ENCODE measurements at places on chromosomes 16 and 17.

DNA sequence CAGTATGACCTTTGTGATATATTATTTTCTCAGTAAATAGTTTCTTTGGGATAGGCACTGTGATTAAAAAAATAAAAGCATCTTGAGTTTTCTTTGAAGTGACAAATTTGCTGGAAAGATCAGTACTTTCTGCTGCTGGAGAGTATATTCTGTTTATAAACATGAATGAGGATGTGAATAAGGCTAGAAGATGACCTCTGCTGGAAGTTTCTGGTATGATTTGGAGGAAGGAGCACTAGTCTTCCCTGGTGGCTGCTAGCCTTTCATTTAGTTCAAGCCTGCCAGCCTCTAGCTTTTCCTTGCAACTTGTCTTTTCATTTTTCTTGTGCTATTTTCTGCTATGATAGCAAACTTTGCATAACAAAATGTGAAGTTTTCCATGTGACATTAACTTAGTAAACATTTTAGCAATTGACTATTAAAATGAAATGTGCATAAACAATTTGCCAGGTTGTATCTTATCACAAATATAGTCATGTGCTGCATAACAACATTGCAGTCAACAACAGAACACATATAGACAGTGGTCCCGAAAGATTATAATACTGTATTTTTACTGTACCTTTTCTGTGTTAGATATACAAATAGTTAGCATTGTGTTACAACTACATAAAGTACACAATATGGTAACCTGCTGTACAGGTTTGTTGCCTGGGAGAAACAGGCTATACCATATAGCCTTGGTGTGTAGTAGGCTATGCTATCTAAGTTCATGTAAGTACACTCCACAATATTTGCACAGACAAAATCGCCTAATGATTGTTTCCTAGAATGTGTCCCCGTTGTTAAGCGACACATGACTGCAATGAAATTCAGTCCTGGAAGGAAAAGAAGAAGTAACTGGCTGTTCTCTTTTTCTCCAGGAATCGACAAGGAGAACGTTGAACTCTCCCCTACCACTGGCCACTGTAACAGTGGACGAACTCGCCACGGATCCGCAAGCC lies 18.1 kb upstream of the RAB11FIP4 start:
- DNase-seq: peak; percentile 63

DNA sequence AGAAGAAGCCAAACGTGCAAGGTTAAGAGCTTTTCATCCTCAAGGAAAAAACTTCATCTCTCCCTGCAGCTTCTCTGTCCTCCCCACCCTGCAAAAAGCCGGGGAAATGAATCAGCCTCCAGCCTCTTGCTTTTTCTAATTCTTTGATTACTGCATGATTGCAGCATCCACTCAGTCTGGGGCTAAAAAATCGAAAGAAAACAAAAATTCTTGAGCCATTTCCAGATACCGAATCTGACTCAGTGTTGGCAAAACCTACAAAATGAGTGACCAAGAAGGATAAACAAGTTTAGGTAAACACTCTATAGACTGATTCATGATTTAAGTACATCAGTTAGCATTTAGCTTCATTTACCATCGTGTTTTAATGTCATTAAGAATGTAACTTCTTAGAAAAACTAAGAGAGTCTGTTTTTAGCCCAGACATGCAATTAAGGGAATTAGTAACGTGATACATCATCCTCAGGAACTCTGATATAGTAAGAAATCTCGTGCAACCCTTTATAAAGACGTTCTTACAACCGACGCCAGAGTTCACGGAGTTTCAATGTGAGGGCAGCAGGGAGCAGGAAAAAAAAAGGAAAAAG lies 287.3 kb upstream of the FOXF1 start:
- DNase-seq: no peak

- no peak for DNase-seq
Measured at GRCh38 chr16:12805066-12805465, 1.4 kb upstream of the CPPED1 start.

DNA sequence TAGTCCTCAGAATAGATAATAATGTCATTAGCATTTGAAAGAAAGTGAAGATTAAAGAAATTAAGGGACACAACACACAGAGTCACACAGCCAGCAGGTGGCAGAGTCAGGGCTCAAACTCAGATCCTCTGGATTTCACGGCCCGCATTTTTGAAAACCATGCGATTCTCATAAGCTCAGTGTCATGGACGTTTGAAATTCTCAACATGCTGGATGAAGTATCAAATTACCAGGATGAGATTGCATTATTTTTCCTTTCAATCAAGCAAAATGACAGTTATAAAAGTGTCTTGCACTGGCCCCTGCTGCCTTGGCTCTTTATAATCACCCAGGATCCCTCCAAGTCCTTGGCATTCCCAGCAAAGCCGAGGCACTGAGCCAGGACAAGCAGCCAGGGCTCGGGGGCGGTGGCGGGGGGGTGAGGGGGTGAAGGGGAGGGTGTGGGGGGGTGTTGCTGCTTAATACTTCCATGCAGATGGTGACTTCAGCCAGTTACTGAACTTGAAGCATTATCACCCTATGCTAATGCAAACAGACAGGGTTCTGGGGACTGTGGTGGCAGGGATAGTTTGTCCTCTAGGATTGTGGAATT lies 6.6 kb upstream of the BMERB1 start:
- DNase-seq: peak; percentile 59

DNA sequence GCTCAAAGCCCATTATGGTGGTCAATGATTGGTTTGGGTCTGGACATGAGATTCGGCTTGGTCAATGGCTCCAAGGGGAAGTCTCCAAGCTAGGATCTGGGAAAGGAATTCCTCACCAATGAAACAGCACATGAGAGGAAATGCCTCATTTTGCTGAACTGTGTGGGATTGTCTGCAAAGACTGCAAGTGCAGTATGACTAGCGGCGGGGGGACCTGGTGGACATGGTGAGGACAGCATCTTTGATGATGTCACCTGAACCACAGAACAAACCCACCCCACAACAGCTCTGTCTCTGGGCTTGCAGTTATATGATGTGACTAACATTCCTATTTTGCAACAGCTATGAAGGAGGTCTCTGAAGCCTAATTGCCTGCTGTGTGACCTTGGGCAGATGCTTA lies 50.6 kb upstream of the NKD1 start:
- DNase-seq: no peak

DNA sequence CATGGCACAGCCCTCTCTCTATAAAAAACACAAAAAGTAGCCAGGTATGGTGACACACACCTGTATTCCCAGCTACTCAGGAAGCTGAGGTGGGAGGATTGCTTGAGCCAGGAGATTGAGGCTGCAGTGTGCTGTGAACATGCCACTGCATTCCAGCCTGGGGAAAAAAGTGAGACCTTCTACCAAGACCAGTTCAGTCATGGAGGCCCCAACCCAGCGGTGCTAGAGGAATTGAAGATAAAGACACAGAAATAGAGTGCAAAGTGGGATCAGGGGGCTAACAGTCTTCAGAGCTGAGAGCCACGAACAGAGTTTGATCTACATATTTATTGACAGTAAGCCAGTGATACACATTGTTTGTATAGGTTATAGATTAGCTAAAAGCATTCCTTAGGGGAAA lies 15.6 kb upstream of the CCL8 start:
- no peak for DNase-seq

- DNase-seq: no peak
Measured at GRCh38 chr16:68676113-68676860, 31.2 kb downstream of the CDH3 start.

DNA sequence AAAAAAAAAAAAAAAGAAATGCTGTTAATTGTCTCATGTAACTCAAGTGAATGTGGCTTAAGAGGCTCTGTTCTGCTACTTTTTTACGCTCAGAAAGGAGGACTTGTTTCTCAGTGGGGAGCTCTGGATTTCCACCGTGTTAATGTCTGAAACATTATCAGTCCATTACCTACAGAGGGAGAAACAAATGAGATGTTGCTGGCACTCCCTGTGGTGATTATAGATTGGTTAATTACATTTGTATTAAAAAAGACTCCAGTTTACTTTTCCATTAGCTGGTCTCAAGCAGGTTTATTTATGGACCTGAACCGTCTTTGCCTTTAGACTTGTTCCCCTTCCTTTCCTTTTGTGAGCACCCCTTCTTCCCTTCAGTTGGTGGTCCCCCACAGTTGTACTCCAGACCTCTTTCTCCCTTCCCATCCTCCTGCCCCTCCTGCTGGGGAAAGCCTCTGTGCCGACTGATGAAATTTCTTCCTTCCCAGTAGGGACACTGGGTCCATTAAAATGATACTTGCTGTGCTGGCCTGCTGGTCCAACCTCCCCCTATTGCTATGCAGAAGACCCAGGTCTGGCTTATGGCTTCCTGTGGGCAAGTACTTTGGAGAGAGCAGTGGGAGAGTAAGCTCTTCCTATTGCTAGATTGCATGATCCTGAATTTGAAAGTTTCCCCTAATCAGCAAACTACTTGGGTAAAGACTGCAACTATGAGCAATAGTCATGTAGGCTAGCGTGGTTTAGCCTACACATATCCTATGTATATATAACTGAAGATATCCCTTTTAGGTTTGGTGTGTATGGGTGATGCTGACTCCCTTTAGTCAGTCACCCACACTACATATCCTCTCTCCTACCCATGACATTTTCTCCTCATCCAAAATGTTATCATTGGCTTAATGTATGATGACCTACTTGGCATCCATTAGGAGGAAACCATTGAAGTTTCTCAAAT lies 8.1 kb downstream of the CDC6 start:
- DNase-seq: no peak

DNA sequence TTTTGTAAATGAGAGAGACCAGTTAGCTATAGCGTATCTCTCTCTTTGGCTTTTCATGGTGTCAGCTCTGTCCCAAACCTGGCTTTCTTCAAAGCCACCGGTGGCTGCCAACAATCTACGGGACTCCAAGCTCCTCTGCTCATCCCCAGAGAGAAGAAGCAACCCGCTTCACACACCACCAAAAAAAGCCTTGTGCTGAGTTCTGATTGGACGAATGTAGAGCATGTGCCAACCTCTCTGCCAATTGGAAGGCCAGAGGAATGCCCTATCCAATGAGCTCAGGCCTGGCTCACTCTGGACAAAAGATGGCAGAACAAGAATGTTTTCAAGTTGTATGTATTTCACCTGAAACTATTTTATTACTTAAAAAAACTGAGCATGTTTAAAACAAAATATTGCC lies 202.4 kb downstream of the C16orf95 start:
- no peak for DNase-seq

DNA sequence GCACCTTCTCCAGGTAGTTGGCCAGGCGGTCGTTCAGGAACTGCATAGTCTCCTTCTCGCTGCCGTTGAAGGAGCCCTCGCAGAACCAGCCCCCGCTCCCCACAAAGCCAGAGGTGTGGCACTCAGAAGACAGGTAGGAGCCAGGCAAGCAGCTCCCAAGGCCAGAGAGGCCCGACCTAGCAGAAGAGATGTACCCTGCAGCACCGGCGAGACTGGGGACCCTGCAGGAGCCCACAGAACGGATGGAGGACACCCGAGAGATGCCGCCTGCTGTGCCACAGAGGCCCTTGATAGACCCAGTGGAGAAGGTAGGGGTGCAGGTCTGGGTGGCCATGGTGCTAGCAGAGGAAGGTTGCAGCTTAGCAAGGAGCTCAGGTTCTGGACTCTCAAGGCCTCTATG lies at the start of gene KRT36:
Gene KRT36, minus strand, starts transcription at position 380 of the 400 bp plus-strand sequence. Its CDS starts 46 bp downstream, at position 334.
- no peak for DNase-seq

All from activated CD4-positive, alpha-beta T cell treated with anti-CD3 and anti-CD28 coated beads, Interleukin-2, amount 10 ng/mL, durations not matched to agents 7 days and 5 days (primary cell).